Smooth muscle cell of the umbilical artery (primary cell): ENCODE measurements at places on chromosomes 2 and 18. TPM values are rescaled to one million over a fixed set of nuclear protein-coding genes. Genes with fewer than 3 reads are reported as not detected.

Gene ATRAID
- 128 and 271 TPM in 2 replicates for total RNA-seq

Gene WNT6
- total RNA-seq = not detected in 2 replicates

Gene ADAM23
- 38.0 and 49.3 TPM in 2 replicates for total RNA-seq

Gene RPRM
- total RNA-seq = not detected in 2 replicates

Gene TMEM182
- total RNA-seq = 4.5 and 5.3 TPM in 2 replicates

Gene TMEM169
- total RNA-seq = under 0.01 and 0.14 TPM in 2 replicates

Gene TANK
- 54.9 and 84.2 TPM in 2 replicates for total RNA-seq

Gene PLEKHA3
- total RNA-seq = 9.2 and 36.1 TPM in 2 replicates

Gene IMP4
- total RNA-seq = 70.7 and 98.1 TPM in 2 replicates

Gene ERMN
- under 0.01 and 0.09 TPM in 2 replicates for total RNA-seq

Gene VIL1
- total RNA-seq = under 0.01 TPM in 1 of 2 replicates, not detected in the other

Gene ALKAL2
- not detected in 2 replicates for total RNA-seq

Gene C2orf76
- 6.7 and 9.5 TPM in 2 replicates for total RNA-seq

Gene UGT1A10
- not detected in 2 replicates for total RNA-seq

Gene NOSTRIN
- total RNA-seq = not detected in 2 replicates

Gene ZC3H15
- total RNA-seq = 75.4 and 110 TPM in 2 replicates

Gene REG1B
- not detected in 2 replicates for total RNA-seq
